ENCODE measurements at places on chromosomes 7 and 10. TPM values are rescaled to one million over a fixed set of nuclear protein-coding genes. Genes with fewer than 3 reads are reported as not detected.

Gene NEUROD6
- total RNA-seq: not detected

DNA sequence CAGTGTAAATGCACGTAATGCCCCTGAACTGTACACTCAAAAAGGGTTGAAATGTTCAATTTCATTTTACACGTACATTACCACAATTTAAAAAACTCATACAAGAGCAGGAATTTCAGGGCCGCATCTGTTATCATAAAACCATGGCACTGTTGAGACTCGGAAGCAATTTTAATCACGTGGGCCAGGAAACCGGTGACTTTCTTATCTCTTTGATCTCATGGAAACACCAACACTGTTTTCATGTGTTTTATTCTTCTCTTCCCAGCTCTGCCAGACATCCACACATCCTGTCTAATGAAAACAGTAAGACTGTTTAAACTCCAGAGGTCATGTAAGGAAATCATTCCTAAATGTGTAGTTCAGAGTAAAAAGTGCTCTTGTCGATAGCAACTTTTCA, 35.9 kb downstream of the PTPRE start:
- peak; percentile 84 for DNase-seq

DNA sequence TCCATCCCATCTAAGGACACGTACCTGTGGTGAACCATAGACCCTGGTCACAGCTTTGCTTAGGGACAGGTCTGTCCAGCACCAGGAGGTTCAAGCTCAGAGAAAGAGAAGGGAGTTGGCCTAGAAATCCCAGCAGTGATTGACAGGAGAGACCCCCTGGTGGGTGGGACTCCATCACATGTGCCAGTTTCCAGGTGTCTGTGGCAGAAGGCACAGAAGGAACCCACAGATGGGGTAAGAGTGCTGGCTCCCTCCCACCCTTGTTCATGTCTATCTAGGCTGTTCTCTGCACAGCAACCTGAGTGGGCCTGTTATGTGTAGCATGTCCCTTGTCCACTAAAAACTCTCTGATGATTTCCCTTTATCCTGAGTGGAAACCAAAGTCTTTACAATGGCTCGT, 54.0 kb upstream of the GRB10 start:
- no peak for DNase-seq

DNA sequence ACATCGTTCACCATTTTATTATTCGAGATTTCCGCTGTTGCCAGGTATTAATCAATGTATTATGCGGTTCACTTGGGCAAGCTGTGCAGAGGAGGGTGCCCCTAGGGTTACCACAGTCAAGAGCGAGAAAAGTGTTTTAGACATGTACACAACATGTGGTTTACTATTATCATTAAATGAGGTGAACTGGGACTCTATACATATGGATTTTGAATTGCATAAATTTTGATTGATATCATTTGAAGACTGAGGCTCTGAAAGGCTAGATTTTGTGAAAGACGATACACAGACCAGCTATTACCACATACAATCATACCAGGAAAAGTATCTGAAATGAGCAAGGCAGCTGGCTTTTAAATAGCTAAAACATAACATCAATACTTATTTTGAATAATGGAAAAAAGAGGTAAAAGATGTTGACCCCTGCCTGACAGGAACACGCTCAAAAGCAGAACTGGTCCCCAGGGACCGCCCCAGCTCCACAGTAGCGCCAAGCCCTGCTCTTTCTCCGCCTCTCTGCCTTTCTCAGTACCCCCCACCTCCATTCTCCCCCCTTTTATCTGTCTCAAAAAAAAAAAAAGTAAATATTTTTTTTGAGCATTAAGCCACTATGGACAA, 413.4 kb upstream of the MKI67 start:
- DNase-seq: no peak

- peak; percentile 34 for DNase-seq
Measured at GRCh38 chr10:7407368-7408290, 3.2 kb downstream of the SFMBT2 start.

Data from lung microvascular endothelial cell (primary cell).